H9 (cell line): ENCODE measurements at places on chromosomes 1 and 21. TPM values are rescaled to one million over a fixed set of nuclear protein-coding genes. Genes with fewer than 3 reads are reported as not detected.

DNA sequence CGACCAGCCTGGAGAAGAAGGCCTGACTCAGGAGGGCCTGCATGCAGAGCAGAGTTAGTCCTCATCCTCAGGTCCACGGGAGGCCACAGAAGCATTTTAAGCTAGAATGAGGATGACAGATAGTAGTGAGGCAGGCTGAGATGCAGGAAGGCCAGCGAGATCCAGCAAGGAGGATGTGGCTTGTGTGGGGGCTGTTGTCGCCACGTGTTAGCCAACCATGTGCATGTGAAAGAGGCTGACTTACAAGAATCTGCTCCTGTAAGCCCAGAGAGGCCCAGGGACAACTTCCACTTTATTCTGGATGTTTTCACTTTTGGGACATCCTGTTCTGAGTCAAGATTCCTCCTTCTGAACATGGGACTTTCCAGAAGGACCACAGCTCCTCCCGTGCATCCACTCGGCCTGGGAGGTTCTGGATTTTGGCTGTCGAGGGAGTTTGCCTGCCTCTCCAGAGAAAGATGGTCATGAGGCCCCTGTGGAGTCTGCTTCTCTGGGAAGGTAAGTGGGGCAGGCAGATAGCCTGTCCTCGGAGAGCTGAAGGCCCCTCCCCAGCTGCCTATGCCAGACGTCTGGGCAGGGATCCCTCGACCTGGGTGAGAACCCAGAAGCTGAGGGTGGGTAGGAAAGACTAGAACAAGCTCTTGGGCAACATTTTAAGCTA, at the start of gene SLAMF8:
TSS of gene SLAMF8 (plus strand) at position 433 of the 661 bp plus-strand sequence. CDS start at position 459, 26 bp downstream.
- H3K4me3 ChIP-seq = no peak within 1 kb of the TSS
- no peak within 1 kb of the TSS for H3K27ac ChIP-seq
- H3K4me1 ChIP-seq = no peaks in the 10 kb centered on the region

DNA sequence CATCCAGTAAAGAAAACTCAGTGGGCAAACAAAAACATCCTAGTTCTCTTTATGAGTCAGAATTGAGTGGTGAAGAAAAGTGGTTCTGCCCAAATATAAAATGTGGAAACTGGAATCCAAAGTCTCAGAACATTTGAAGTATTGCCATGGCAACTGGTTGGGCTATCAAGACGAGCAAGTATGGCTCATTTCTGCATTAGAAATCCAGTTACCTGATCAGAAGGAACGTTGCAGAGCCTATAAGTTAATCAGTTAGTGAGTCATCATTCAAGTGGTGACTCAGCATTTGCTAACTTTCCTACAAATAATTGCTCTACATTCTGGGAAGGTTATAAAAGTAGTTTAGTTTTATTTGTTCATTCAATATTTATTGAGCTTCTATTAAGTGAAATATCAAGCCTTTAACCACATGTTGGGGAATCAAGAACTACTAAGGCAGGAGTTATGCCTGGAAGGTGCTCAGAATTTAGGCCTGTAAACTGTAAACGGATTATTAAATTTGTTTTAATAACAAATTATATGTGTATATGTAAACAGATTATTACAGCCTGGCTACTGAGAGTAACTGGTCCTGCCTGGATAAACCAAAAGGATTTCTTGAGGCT, 104.3 kb downstream of the PAPPA2 start:
- no peaks in the 10 kb centered on the region for H3K27me3 ChIP-seq
- no peak overlapping the region for H3K4me3 ChIP-seq
- no peak for DNase-seq
- H3K36me3 ChIP-seq = no peaks in the 10 kb centered on the region
- no peaks in the 10 kb centered on the region for H3K4me1 ChIP-seq

GRCh38 chr1:67741121-67741520, 56.1 kb downstream of the GADD45A start:
- peaks cover 2% of the 10 kb centered on the region for H3K4me1 ChIP-seq
- no peak for DNase-seq
- H3K36me3 ChIP-seq = no peaks in the 10 kb centered on the region
- H3K27ac ChIP-seq = no peak overlapping the region
- no peaks in the 10 kb centered on the region for H3K27me3 ChIP-seq

DNA sequence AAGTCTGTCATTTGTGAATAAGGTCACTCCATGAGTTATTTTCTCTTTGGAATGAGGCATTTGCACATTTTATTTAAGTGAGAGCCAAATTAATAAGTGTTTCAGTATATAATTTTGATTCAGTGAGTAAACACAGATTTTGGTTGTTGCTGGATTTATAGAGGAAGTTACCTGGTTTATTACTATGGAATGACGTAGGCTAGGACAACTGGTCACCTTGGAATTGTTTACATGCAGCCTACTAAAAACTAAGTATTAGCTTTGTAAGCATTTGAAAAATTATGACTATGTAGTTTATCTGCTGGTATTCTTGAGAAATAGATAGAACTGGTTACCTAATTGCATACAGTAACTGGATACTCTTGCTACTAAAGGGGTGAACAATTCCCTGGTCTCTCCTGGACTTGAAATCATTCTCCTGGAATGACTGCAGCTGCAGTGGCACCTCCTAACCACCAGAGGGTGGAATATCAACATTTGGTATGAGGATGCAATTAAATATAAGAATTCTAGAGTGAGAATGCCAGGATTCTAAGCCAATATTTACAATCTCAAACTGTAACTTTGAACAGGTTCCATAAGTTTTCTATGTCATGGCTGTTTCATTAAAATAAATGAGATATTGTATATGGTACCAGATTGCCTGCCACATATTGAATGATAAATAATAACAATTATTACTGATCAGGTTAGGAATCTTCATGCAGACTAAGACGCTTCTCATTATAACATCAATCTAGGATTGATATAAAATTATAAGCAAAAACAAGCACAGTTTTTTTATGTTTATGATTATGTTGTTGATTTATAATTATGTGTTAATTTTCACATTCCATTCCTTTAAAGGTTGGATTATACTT, 3.5 kb upstream of the KRTAP27-1 start:
- H3K4me1 ChIP-seq = no peaks in the 10 kb centered on the region
- no peak overlapping the region for H3K4me3 ChIP-seq
- H3K27me3 ChIP-seq = no peaks in the 10 kb centered on the region; the same call in 1 of the 2 replicates
- no peak overlapping the region for H3K27ac ChIP-seq

DNA sequence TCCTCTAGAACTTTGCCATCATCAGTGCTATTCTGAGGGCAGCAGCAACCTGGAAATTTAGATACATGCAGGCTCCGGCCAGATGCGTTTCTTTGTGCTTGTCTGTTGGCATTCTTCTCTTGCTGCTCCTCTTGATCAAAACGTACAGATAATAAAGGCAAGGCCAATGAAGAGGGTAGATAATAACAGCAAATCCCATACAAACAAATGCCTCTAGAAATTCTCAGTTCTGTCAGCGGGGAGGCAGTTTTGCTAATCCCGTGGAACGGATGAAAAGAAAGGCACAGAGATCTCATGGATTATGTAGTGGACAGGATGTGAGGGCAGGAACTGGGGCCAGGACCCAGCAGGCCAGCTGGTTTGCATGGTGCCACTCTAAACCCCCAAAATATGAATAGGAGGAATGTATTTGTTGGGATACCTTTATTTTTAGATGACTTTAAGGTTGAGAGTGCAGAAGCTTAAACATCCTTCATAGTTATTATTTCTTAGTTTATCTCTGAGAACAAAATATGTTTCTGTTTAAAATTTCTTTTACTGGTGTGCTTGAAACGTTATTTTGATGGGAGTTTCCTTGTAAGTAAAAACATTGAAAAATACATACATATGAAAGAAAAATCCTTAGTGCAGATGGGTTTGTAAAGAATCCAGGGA, 1.5 kb downstream of the ITSN1 start:
- H3K36me3 ChIP-seq = no peaks in the 10 kb centered on the region
- H3K27me3 ChIP-seq = no peaks in the 10 kb centered on the region
- H3K4me3 ChIP-seq = peak overlapping the region; percentile 97
- H3K27ac ChIP-seq = no peak overlapping the region
- DNase-seq = no peak

- no peak overlapping the region for H3K27ac ChIP-seq
- H3K27me3 ChIP-seq = no peaks in the 10 kb centered on the region
- H3K4me3 ChIP-seq = no peak overlapping the region
- DNase-seq = no peak
- H3K36me3 ChIP-seq = no peaks in the 10 kb centered on the region
- no peaks in the 10 kb centered on the region; the same call in none of the 2 replicates for H3K4me1 ChIP-seq
These were observed 28.3 kb downstream of the DEGS1 start for GRCh38 chr1:224211206-224211962.

DNA sequence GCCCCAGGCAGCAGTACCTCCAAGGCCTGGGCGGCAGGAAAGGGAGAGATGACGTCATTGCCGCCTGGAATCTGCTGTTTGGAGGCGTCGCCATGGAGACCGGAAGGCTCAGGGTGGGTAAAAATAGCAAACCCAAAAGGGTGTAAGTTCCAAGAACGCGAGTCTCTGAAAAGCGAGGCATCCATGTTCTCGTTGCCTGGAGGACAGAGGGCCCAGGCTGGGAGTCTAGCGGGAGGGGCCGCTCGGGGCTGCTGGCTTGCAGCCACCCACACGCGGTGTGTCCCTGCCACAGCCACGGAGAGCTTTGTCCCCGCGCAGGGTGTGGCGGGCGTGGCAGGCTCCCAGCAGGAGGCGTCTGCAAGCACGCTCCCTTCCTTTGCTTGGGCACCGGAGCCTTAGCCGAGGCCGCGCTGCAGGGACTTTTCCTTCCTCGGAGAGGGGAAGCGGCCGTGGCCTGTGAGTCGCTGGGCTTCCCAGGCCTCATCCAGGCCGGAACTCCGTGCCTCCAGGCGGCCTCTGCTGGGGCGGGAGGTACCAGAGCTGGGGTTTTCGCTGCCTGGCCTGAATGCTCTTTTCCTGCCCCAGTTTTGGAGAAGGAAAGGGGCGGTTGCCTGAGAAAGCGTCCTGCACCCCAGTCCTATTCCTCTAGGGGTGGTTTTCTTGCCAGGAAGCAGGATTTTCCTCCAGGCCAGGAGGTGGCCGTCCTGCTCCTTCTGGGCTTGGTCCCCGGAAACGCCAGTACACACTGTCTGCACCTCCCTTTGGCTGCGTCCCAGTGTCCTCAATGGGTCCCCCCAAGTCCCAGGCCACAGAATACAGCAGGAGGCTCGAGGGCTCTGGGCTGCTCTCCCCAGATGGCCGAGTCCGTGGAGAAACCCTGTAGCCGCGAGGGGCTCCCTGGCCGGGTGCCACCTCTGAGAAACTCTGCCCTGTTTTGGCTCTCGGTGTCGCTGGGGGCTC, 15.3 kb upstream of the SKI start:
- H3K4me3 ChIP-seq = peak overlapping the region; percentile 52
- H3K27me3 ChIP-seq = no peaks in the 10 kb centered on the region
- H3K4me1 ChIP-seq = no peaks in the 10 kb centered on the region
- peak overlapping the region; percentile 5 for H3K27ac ChIP-seq
- peak; percentile 95 for DNase-seq

GRCh38 chr1:185483664-185484450, 166.8 kb upstream of the IVNS1ABP start:
- DNase-seq = no peak
- no peak overlapping the region for H3K4me3 ChIP-seq
- no peaks in the 10 kb centered on the region for H3K27me3 ChIP-seq
- H3K27ac ChIP-seq = no peak overlapping the region
- no peaks in the 10 kb centered on the region for H3K36me3 ChIP-seq

- H3K27me3 ChIP-seq = no peaks in the 10 kb centered on the region
- H3K4me3 ChIP-seq = no peak overlapping the region
- peaks cover 12% of the 10 kb centered on the region for H3K36me3 ChIP-seq
- H3K27ac ChIP-seq = no peak overlapping the region
- peaks cover 14% of the 10 kb centered on the region; the same call in 1 of the 2 replicates for H3K4me1 ChIP-seq
These were observed 14.2 kb downstream of the UCK2 start for GRCh38 chr1:165841582-165842017.

- no peak overlapping the region for H3K27ac ChIP-seq
- H3K36me3 ChIP-seq = no peaks in the 10 kb centered on the region
- H3K4me1 ChIP-seq = peaks cover 9% of the 10 kb centered on the region
- DNase-seq = no peak
These were observed 70.8 kb downstream of the JAK1 start for GRCh38 chr1:64895500-64895899.

- no peaks in the 10 kb centered on the region for H3K36me3 ChIP-seq
- H3K27ac ChIP-seq = no peak overlapping the region
- H3K4me3 ChIP-seq = no peak overlapping the region
- DNase-seq = no peak
- H3K4me1 ChIP-seq = peaks cover 4% of the 10 kb centered on the region; the same call in 1 of the 2 replicates
These were observed 318.7 kb upstream of the SPAG17 start for GRCh38 chr1:118503752-118504151.

GRCh38 chr1:151416231-151416630, 16.9 kb downstream of the PSMB4 start:
- no peak overlapping the region for H3K27ac ChIP-seq
- H3K4me1 ChIP-seq = no peaks in the 10 kb centered on the region
- H3K36me3 ChIP-seq = peaks cover 78% of the 10 kb centered on the region
- no peaks in the 10 kb centered on the region for H3K27me3 ChIP-seq
- DNase-seq = no peak

GRCh38 chr1:54070171-54070837, 16.9 kb downstream of the TCEANC2 start:
- DNase-seq = no peak
- no peaks in the 10 kb centered on the region for H3K4me1 ChIP-seq
- no peak overlapping the region for H3K4me3 ChIP-seq
- no peak overlapping the region for H3K27ac ChIP-seq

DNA sequence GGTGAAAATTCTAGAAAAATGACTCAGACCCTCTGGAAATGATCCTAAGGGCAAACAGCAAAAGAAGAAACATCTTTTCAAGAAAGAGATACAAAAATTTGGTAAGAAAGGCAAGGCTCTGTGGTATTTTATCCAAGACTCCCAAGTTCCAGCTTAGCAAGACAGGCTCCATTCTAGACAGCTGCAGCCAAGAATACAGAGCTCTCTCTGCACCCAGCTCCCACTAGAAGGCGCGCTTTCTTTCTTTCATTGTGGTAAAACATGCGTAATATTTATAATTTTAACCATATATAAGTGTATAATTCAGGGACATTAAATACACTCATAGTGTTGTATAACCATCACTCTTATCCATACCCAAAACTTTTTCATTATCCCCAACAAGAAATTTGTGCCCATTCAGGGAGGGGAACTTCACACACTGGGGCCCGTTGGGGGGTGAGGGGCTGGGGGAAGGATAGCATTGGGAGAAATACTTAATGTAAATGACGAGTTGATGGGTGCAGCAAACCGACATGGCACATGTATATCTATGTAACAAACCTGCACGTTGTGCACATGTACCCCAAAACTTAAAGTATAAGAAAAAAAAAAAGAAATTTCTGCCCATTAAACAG, 2.2 kb upstream of the HFM1 start:
- no peak for DNase-seq
- no peaks in the 10 kb centered on the region for H3K4me1 ChIP-seq
- H3K36me3 ChIP-seq = no peaks in the 10 kb centered on the region
- H3K27ac ChIP-seq = no peak overlapping the region
- H3K4me3 ChIP-seq = no peak overlapping the region
- no peaks in the 10 kb centered on the region for H3K27me3 ChIP-seq

DNA sequence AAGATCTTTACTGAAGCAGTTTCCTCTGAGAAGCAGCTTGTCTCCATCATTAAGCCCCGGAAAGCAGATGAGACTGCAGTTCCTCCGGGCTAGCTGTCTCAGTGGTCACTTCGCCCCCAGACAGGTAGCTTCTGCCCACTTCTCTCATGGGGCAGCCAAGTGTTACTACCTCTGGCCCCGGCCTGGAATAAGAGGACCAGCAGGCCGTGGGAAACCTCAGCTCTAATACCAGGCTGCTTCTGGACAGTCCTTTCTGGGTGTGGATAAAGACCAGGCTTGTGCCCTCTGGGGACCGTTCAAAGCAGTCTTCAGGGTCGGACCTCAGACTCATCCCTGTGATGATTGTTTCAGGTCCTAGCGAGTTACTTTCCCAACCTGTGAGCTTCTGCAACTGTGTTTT, 54.8 kb downstream of the RUNX3 start:
- no peak overlapping the region for H3K27ac ChIP-seq
- H3K4me3 ChIP-seq = no peak overlapping the region
- H3K36me3 ChIP-seq = no peaks in the 10 kb centered on the region
- H3K27me3 ChIP-seq = no peaks in the 10 kb centered on the region

SZRD1 gene
- total RNA-seq = 118 and 119 TPM in 2 replicates

MYOM3 gene
- 0.07 and 0.11 TPM in 2 replicates for total RNA-seq
